ENCODE measurements at places on chromosomes 5 and 9.

DNA sequence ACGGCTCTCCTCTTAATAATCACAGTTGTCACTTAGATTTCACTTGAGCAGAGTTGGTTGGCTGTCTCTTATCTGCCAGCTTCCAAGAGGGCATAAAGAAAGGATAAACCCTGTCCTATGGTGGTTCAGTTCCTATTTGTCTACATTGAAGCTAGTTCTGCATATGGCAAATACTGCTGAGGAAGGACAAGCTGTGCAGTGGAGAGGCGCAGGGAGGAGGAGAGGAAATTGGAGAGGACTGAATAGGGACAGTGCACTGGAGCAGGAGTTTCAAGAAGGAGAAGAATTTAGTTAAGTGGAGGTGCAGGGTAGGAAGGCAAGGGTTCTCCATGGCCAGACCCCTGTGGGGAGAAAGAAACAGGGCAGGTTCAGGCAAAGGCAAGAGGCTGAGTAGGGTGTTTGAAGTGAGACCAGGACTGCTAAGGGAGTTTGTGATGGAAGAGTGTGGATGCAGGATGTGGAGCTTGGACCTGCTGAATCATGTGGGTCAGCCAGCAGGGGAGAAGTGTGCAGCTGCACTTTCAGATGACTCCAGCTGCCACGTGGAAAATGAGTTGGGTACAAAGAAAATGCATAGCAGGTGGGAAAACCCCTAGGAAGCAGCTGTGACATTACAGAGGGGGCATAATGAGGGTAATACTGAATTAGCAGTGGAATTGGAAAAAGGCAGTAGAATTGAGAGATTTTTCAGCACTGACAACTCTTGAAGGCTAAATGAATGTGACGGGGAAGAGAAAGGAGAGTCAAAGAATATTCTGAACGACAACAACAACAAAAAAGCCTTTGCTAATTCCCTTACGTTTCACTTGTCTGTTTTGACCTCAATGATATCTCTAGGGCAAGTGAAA lies 66.8 kb downstream of the MAMDC2 start:
- DNase-seq: peak; percentile 31

- DNase-seq: no peak
These were observed 1.2 kb downstream of the TLR4 start for GRCh38 chr9:117705386-117705785.

- DNase-seq: no peak
These were observed 17.8 kb upstream of the SLC6A19 start for GRCh38 chr5:1183424-1184162.

GRCh38 chr9:127506117-127506813 lies 55.0 kb downstream of the LRSAM1 start:
- DNase-seq: no peak

- peak; percentile 54 for DNase-seq
These were observed 21.3 kb upstream of the SLC12A2 start for GRCh38 chr5:128062172-128062746.
